ENCODE measurements at places on chromosomes 4 and X. TPM values are rescaled to one million over a fixed set of nuclear protein-coding genes. Genes with fewer than 3 reads are reported as not detected.

DNA sequence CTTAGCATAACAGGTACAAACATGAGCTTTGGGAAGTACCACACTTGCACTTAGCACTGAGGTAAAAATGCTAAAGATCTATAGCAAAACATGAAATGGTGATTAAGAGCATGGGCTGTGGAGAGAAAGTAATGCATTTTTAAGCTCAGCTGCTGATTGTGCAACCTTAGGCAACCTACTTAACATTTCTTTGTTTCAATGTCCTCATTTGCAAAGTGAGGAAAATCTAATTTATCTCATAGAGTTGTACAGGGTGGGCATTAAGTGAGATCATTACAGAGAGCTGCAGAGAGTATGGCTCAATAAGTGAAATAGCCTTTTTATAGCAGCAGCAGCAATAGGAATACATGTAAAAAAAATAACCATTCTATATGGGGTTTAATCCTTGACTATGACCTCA is 87.0 kb downstream of the PAK3 start:
- DNase-seq: no peak

The SRPX gene
- 28.0 TPM for total RNA-seq

DNA sequence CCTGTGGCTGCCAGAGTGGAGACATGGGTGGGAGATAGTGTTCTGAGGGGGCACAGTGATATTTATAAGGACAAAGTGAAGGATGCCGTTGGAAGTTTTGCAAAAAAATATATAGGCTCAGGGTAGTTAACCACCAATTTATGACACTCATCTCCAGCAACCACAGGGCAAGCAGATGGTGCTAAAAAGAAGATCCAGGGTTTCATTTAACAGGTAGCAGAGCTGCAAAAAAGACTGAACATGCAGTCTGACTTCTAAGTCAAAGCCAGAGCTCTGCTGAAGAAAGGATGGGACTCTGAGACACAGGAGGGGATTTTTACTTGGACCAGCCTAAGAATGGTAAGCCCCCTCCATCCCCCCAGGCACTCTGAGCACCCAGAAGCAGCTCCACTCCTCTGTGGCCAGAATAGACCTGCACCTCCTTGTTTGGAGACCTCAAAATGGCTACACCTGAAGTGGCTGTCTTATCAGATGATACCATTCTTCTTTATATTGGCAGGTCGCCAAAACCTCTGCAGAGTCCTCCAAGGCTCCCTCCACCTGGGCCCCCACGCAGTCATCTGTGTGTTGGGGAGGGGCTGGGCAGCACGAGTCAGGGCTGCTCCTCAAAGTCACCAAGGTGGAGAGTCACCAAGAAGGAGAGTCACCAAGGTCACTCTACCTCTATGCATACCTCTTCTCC is 161.4 kb upstream of the FAM9B start:
- DNase-seq: no peak

GRCh38 chr4:137705171-137705783 is 173.0 kb upstream of the PCDH18 start:
- no peak for DNase-seq

GRCh38 chrX:19902110-19902509 is 14.7 kb upstream of the SH3KBP1 start:
- no peak for DNase-seq

- DNase-seq: no peak
These were observed 515.6 kb downstream of the PPARGC1A start for GRCh38 chr4:23374259-23374658.

DNA sequence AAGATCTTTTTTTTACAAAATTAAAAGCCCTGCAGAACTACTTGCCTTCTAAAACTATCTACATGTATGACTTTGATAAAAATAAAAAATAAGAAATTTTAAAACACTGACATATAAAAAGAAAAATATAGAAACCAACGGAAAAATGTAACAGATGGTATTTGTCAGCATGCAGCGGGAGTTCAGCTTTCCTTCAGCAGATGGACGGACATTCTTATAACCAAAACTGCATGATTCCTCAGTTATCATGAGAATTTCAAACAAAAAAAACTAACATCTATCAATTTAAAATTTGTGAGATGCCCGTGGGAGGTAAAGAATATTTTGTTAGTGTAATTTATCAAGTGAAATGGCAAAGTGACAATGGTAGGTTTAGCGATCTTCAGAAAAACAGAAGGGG is 23.2 kb downstream of the RWDD4 start:
- no peak for DNase-seq
